ENCODE measurements at places on chromosomes 4 and X. TPM values are rescaled to one million over a fixed set of nuclear protein-coding genes. Genes with fewer than 3 reads are reported as not detected.

The TLR8 gene
- 24.6 TPM for total RNA-seq

DNA sequence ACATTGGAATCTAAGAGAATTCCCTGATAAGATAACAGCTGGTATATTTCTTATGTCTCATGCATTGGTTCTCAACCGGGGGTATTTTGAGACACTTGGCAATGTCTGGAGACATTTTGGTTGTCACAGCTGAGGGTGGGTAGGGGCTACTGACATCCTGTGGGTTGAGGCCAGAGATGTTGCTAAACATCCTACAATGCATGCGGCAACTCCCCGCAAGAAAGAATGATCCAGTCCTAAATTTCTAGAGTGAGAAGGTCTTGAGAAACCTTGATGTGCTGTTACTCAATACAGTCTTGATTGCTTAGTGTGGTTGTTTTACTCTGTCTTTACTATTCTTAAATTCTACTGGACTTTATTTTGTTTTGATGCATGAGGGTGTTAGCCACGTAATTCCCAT lies 287.2 kb downstream of the FRMPD4 start:
- H3K27ac ChIP-seq = no peak overlapping the region
- no peak overlapping the region for H3K4me3 ChIP-seq
- H3K36me3 ChIP-seq = no peaks in the 10 kb centered on the region
- H3K4me1 ChIP-seq = no peaks in the 10 kb centered on the region
- H3K27me3 ChIP-seq = no peaks in the 10 kb centered on the region
- no peak for DNase-seq

GRCh38 chr4:110781944-110782343 lies 159.1 kb upstream of the PITX2 start:
- DNase-seq = no peak
- no peak overlapping the region for H3K4me3 ChIP-seq
- no peaks in the 10 kb centered on the region for H3K27me3 ChIP-seq
- H3K4me1 ChIP-seq = no peaks in the 10 kb centered on the region

The SLC25A31 gene
- total RNA-seq = not detected

DNA sequence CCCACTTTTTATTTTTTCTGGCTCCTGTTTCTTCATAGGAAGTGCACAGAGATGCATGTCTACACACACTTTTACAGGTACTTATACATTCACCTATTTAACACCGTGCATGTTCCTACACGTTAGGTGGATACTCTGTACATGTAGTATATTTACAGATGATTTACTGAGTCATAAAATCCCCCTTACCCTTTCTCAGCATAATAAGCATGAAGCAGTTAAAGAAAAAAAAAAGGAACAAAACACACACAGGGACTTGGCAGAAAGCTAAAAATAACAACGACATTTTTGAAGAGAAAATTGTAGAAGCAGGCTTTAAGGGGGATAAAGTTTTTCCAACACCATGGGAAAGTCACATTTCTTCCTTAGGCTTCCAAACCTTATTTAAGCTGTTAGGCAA lies 96.4 kb upstream of the IQCM start:
- no peaks in the 10 kb centered on the region for H3K4me1 ChIP-seq
- H3K36me3 ChIP-seq = no peaks in the 10 kb centered on the region
- no peak overlapping the region for H3K4me3 ChIP-seq
- H3K27me3 ChIP-seq = no peaks in the 10 kb centered on the region

- H3K27ac ChIP-seq = no peak overlapping the region
- no peaks in the 10 kb centered on the region for H3K4me1 ChIP-seq
- H3K36me3 ChIP-seq = peaks cover 11% of the 10 kb centered on the region
- no peaks in the 10 kb centered on the region for H3K27me3 ChIP-seq
These were observed 21.2 kb upstream of the SLC25A31 start for GRCh38 chr4:127708985-127709384.

The PRSS12 gene
- 3.8 TPM for total RNA-seq

The HSD17B11 gene
- 64.9 TPM for total RNA-seq

- H3K27ac ChIP-seq = no peak overlapping the region
- H3K27me3 ChIP-seq = no peaks in the 10 kb centered on the region
- DNase-seq = no peak
These were observed 7.0 kb downstream of the SH3BGRL start for GRCh38 chrX:81208916-81209315.

- no peaks in the 10 kb centered on the region for H3K4me1 ChIP-seq
- no peaks in the 10 kb centered on the region for H3K36me3 ChIP-seq
- H3K27me3 ChIP-seq = no peaks in the 10 kb centered on the region
- H3K27ac ChIP-seq = no peak overlapping the region
These were observed 27.1 kb upstream of the TAPT1 start for GRCh38 chr4:16253127-16253960.

The WNK3 gene
- total RNA-seq = 1.3 TPM

- no peaks in the 10 kb centered on the region for H3K36me3 ChIP-seq
- H3K27ac ChIP-seq = peak within 1 kb of the TSS; percentile 93
- peak within 1 kb of the TSS; percentile 87 for H3K4me3 ChIP-seq
- peak; percentile 91 for DNase-seq
- peaks cover 21% of the 10 kb centered on the region for H3K27me3 ChIP-seq
These were observed at the start of gene SEPTIN11 for GRCh38 chr4:76949276-76950051. SEPTIN11 (plus strand) TSS chr4:76949752; CDS start chr4:76949904, 152 bp downstream.

DNA sequence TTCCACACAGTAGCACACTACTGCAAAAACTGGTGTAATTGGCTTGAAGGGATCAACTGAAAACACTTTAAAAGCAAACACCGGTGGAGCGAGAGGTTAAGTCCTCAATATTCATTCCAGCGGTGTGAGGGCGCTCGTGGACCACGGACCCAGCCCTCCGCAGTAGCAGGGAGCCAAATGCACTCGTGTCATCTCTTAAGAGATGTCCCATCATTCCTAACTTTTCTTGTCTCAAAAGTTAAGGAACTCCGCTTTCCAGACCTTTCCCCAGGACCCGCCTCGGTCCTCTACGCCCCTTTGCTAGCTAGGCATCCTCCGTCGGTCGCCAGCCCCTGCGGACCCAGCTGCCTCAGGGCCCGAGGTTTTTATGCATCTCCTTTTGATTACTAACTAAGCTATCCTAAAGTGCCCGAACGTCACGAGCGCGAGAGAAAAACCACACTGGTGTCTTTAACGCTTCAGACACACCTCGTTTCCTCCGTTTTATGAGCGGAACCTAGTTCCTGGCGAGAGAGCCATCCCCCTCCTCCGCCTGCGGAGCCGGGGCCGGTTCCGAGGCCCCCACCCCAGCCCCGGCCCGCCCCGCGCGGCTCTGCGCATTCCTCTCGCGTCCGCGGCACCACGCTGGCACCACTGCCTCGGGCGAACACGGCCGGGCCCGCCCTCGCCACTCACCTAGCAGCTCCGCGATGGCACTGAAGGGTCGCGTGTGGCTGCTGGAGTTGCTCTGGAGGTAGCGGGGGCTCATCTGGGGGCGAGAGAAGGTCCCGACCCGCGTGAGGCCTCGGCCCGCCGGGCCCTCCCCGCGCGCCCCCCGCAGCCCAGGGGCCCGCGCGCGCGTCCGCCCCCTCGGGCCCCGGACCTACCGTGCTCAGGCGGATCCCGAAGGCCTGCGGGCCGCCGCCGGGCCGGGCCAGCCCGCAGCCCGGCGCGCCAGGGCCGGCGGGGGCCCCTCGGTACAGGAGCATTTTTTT lies 723 bp downstream of the MORC4 start:
- peak; percentile 43 for DNase-seq
- no peaks in the 10 kb centered on the region for H3K4me1 ChIP-seq
- peak overlapping the region; percentile 79 for H3K27ac ChIP-seq
- peaks cover 19% of the 10 kb centered on the region for H3K27me3 ChIP-seq
- H3K4me3 ChIP-seq = peak overlapping the region; percentile 33
- no peaks in the 10 kb centered on the region for H3K36me3 ChIP-seq

The HSFX3 gene
- not detected for total RNA-seq

- no peak overlapping the region for H3K27ac ChIP-seq
- no peaks in the 10 kb centered on the region for H3K36me3 ChIP-seq
- no peaks in the 10 kb centered on the region for H3K27me3 ChIP-seq
These were observed 63.3 kb downstream of the GPAT3 start for GRCh38 chr4:83599183-83599582.

DNA sequence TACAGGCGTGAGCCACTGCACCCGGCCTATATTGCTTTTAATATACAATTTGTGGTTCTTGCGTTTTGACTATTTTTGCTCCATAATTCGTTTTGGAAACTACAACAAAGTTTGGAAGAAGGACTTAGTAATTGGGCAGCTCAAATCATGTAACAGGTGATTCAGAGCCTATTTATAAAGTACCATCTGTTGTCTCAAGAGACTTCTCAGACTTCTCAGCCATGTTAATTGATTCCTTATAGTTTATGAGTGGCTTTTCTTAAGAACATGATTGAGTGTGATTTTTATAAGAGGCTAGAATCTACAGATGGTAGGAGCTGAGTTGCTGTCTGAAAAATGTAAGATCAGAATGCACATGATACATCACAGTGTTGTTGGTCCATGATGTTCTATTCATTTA lies 240.2 kb downstream of the ADGRL3 start:
- no peak for DNase-seq
- H3K27ac ChIP-seq = no peak overlapping the region
- no peak overlapping the region for H3K4me3 ChIP-seq
- no peaks in the 10 kb centered on the region for H3K27me3 ChIP-seq
- H3K4me1 ChIP-seq = no peaks in the 10 kb centered on the region

GRCh38 chr4:10047967-10048366 lies 26.7 kb upstream of the SLC2A9 start:
- H3K27me3 ChIP-seq = no peaks in the 10 kb centered on the region
- H3K4me3 ChIP-seq = no peak overlapping the region
- no peak overlapping the region for H3K27ac ChIP-seq
- DNase-seq = no peak
- H3K4me1 ChIP-seq = peaks cover 22% of the 10 kb centered on the region

The BST1 gene
- total RNA-seq = 9.0 TPM

GRCh38 chr4:136713140-136713539 lies 819.2 kb downstream of the PCDH18 start:
- no peak for DNase-seq
- H3K27ac ChIP-seq = no peak overlapping the region

DNA sequence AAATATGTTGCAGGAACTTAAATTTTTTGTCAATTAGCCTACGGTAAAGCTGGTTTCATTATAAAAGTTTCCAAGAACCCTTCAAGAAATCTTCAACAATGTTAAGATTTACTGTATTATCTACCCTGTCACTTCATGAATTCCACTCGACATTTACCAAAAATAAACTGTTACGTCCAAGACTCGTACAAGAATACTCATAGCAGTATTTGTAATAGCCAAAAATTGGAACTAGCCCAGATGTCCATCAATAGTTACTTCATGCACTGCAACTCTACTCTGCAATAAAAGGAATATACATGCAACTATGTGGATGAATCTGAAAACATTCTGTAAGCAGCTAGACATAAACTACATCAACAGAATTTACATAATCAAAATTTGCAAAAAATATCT lies 13.4 kb downstream of the RBMX start:
- no peak overlapping the region for H3K27ac ChIP-seq
- H3K4me1 ChIP-seq = peaks cover 9% of the 10 kb centered on the region
- H3K36me3 ChIP-seq = no peaks in the 10 kb centered on the region
- DNase-seq = peak; percentile 76
- no peak overlapping the region for H3K4me3 ChIP-seq

GRCh38 chr4:754221-755120 lies 48.8 kb downstream of the PCGF3 start:
- no peaks in the 10 kb centered on the region for H3K36me3 ChIP-seq
- no peak overlapping the region for H3K27ac ChIP-seq
- no peak for DNase-seq
- no peaks in the 10 kb centered on the region for H3K27me3 ChIP-seq

The BEX1 gene
- 0.44 TPM for total RNA-seq

Measured in left lung (tissue), 14 donors.